Activated CD8-positive, alpha-beta memory T cell treated with anti-CD3 and anti-CD28 coated beads, Interleukin-2, amount 10 ng/mL, durations not matched to agents 7 days and 5 days (primary cell): ENCODE measurements at places on chromosomes 5 and 9.
A peak's percentile ranks its signal among the peaks of the same experiment; 100 is the strongest.

- DNase-seq = no peak
These were observed 265.2 kb downstream of the ADAMTSL1 start for GRCh38 chr9:18739127-18739526.

DNA sequence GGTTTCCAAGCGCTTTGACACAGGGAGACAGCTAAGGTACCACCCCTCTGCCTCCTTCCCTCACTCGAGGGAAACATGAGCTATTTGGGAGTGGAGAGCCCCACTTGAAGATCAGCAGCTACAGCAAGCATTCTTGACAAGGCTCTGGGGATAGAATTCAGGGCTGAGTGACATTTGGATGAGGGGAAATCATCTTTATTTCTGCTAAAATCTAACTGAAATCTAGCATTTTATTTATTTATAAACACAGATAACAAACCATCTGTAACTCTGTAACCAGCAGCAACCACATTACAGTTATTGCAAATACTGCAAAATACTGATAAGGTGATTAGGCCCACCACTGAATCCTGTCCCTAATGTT, 22.4 kb downstream of the RNF130 start:
- no peak for DNase-seq

DNA sequence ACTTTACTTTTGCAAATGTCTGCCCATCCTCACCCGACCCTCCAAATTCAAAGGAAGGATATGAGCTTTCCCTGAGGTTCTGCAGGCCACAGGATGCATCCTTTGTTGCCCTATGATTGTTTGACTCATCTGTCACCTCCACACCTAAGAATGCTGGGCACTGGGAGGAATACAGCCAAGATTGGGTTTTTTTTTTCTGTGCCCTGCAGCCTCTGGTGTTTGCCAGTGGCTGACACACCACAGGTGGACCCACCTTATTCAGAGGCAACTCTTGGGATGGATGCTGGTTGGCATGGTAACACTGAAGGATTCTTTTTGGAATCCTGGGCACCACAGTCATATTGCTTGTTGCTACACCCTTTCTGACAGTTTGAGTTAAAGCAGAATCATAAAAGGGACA, 29.7 kb downstream of the C9orf152 start:
- no peak for DNase-seq

DNA sequence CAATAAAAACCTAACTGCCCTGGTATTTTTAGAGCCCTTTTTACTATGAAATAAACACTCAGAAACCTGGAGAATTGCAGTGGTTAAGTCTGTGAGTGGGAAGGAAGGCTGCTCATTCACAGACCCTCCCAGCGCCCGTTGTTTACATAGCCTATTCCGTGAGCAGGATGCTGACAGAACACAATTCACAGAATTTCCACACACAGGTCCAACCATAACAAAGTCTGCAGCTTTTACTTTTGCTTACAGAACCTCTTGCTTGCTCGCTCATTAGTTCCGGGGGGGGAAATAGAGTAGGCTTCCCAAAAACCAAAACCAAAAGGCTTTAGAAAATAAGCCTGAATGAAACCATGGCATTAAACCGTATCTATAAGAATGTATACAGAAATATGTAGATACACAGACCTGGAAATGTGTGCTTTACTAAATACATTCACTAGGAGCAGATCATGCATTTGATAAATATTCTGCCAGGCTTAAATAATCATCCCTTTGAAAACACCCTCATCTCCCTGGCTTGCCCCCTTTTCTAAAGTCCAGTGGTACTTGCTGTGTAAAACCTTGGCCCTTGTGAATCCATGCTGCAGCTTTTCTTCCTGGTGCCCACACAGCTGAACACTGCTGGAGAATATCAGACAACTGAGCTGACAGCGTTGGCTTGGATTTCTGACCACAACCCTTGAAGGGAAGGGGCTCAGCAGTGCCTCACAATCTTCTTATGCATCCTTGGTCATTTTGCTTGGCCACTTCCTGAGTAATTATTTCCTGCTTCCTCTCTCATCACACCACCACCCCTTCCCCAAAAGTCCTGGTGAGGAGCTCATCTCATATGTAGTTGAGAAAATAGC, 128.0 kb downstream of the FANCC start:
- peak; percentile 47 for DNase-seq

GRCh38 chr9:13171261-13171660, 108.2 kb downstream of the MPDZ start:
- no peak for DNase-seq

DNA sequence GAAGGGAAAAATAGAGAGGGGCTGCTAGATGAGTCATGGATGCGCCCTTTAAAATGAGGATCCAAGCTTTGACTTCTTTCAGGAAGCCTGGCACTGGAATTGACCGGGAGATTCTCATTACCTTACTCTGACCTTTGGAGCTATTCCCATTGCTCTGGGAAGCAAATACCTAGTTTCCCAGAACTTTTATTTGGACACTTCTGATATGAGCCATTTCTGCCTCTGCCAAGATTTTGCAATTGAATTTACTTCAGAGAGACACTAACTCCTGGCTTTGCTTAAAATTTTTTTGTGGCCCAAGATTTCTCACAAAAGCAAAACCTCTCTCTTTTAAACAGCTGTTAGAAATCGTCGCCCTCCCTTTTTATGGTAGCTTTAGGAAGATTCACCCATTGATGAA, 15.7 kb upstream of the AGXT2 start:
- DNase-seq = no peak

GRCh38 chr5:139671096-139671841, 23.1 kb downstream of the CXXC5 start:
- no peak for DNase-seq

GRCh38 chr5:131795228-131795627, 1.6 kb downstream of the FNIP1 start:
- no peak for DNase-seq

DNA sequence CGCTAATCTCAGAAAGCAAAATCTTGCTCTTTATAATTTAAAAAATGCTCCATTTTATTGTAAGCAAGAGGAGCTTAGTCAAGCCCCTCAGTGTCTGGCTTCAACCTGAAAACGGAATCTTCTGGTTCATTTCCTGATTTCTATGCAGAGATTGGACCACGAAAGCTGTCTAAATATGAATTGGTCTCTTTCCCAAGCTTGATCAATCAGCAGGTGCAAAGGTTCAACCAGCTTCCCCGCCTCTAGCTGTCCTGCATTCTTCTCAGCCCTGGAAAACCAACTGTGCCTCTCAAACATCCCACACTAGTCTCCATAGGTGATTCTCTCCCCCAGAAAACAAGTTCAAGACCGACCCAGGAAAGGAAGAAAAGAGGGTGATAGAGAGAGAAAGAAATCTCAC, 34.5 kb downstream of the FNBP1 start:
- no peak for DNase-seq

- peak; percentile 60 for DNase-seq
These were observed at the start of gene HBEGF for GRCh38 chr5:140346348-140347221. HBEGF (minus strand) TSS chr5:140346603; CDS start chr5:140346328, 275 bp downstream.

- no peak for DNase-seq
These were observed 8.7 kb downstream of the HNRNPAB start for GRCh38 chr5:178213003-178213461.

GRCh38 chr5:165836046-165836445, 2330.6 kb downstream of the MAT2B start:
- no peak for DNase-seq

- peak; percentile 85 for DNase-seq
These were observed 82.5 kb downstream of the ESM1 start for GRCh38 chr5:54902791-54903473.

GRCh38 chr5:84014966-84015365, 294.3 kb upstream of the HAPLN1 start:
- no peak for DNase-seq

GRCh38 chr5:172321593-172321992, 38.0 kb upstream of the UBTD2 start:
- no peak for DNase-seq

DNA sequence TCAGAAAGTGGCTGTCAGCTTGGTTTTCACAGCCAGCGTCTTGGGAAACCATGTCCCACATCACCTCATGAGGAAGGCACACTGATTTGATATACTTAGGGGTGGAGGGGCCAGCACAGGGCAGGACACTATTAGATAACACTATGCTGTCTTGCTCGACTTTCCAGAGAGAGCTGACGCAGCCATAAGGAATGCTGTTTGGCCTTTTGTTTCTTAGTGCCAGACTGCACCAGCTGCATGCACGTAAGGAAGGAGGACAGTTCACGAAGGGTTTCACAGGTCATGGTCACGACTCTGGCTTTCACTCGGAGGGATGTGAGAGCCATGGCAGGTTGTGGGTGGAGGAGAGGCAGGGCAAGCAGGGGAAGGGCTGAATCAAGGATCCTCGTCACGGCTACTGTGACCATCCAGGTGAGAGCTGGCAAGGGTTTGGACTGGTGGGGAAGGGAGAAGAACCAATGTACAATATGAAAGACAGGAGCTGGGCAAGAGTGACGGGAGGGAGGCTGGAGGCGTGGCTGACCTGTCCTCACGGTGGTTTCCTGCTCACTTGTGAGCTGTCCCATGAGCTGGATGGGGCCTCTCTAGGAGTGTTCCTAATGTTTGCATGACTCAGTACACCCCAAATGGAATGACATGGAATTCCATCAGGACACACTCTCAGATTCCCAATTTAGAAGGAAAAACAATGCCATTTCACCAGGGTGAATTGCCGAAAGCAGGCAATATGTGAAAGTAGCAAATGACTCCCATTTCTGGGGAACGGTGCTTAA, 61.7 kb downstream of the OTULIN start:
- no peak for DNase-seq

DNA sequence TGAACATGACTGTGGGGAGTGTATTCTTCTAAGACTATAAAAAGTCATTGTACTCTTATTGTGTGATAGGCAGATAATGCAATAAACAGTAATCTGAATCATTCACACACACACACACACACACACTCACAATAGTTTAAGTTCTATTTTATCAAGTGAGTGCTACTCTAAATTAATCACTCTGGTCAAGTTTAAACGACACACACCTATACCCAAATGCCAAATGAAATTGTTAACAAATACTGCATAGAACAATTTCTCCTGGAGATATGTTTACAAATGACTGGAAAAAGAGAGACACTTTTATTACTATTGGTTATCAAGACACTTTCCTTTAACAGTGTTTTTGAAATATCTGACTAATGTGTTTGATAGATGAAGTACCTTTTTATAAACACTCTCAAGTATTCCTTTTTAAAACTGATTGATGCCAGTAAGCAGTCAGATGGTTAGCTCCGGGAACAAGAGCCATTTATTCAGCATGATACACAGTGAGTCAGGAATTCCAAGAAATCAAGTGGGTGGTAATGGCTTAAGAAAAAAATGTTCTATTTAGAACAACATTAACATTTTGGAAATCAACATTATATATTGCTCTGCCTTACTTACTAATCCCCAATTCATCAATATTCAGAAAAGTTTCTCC, 521.6 kb upstream of the ST8SIA4 start:
- no peak for DNase-seq

DNA sequence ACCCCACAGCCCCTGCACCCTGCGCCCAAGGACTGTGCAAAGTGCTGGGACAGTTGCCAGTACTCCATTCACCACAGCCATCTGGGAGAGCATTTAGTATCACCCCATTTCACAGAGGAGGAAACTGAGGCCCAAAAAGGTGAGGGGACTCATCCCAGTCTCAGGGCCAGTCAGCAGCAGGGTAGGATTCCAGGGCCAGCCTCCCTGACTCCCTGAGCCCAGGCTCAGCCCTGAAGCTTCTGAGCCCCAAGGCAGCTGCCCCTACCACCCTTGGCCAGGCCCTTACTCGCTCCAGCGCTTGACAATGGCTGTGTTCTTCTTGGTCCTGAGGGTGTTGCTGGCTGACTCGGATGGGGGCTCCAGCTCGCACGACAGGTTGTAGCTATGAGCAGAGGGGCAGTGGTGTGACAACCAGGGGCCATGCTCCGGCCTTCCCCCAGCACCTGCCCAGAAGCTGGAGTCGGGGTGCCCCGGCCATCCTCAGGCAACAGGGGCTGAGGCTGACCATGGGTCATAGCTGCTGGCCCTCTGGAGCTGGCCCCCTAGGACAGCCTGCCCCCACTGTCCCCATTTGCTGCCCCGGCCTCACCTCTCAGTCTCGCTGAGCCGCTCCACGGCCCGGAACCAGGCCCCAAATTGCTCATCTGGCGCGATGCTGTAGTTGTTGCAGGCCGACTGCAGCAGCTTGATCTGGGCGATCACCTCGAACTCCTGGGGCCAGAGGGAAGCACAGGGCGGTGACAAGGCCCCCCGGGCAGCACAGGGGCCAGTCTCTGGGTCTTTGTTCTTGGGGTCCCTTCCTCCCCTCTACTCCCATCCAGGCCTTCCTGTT, 18.6 kb downstream of the RALGDS start:
- DNase-seq = no peak

DNA sequence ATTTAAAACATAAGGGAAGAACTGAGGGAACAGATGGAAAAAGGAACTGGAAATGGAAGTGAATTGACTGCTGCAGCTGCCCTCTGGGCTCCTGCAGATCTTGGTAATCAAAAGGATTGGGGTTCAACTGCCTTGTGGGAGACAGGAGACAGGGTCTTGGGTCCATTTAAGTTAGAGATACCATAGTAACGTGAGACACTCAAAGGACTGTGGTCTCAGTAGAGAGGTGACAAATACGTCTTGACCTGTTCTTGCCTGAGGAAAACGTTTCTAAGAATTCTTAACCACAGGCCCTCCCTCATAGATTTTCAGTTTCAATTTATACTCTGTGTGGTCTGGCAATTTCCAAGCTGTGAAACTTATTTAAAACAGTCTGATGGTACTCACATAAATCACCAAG, 100.8 kb upstream of the DHFR start:
- DNase-seq = peak; percentile 62

DNA sequence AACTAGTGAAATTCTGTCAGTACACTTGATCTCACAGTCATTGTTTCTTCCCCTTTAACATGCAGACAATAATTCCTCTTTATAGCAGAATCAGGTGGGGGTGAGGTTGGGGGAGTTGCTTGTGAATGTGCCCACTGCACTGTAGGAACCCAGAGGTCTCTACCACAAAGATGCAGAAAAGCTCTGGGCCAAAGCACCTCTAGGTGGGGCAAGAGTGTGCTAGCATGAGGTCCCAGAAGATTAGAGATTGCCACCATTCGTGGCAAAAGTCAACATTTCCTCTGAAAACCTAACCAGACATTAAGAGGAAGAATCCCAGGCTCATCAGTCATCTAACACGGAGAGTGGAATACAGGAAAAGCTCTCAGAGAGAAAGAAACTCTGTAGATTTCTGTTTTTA, 74.5 kb downstream of the PTCD2 start:
- no peak for DNase-seq

DNA sequence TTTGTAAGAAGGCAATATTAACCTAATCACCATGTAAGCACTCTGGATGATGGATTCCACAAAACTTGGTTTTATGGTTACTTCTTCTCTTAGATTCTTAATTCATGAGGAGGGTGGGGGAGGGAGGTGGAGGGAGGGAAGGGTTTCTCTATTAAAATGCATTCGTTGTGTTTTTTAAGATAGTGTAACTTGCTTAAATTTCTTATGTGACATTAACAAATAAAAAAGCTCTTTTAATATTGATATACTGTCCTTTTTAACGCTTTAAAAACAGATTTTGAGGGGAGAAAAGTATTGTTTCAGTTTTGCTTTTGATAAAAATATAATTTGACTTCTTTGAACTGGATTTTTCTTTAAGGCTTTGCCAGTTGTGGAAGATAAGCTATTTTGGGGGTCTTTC, 59.8 kb downstream of the LMNB1 start:
- DNase-seq = no peak
